ENCODE measurements at places on chromosomes 5 and 9.

DNA sequence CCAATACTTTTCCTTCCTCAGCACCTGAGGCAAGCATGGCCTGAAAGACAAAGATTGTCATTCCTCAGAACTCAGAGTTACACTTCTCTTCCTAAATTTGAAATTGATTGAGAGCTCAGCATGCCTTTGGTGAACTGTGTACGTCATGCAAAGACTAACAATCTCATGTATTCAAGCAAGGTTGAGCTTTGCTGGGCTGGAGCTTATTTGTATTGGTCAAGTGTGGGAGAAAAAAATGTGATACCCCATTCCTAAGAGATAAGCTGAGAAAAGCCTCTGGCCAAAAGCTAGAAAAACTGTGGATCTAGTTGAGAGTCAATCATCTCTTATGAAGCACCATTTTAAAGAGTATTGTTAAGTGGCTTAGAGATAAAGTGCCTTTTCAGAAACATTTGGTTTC lies 392.2 kb downstream of the RASEF start:
- DNase-seq: no peak

DNA sequence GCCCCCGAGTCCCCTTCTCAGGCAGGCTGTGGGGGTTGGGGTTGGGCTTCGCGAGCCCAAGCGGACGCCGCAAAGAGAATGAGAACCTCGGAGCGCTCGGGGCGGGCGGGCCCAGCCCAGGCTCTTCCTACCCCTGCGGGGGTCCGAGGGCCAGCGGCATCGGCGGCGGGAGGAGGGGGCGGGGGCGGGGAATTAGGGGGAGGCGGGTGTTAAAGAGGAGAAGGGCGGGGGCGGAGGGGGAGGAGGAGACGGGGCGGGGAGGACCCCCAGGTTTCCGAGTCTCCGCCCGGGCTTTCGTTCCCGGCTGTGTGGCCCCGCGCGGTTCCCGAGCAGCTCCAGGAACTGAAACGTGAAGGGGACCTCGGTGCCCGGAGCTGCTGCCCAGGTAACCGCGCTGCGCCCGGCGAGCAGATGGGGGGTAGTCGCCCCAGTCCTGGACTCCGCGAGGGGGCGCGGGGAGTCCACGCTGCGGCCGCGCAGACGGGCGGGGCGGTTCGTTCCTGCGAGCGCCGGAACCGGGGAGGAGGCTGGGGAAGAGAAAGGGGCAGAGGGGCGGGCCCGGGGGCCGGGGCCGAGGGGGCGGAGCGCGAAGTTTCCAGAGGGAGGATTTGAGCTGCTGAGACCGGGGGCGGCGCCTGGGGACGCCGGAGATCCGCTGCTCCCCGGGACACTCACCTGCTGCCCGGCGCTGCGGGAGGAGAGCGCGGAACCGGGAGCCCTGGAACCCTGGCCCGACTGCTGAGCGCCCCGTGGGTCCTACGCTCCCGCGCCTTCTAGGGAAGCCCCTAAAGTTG lies 38.4 kb upstream of the PLEKHG4B start:
- DNase-seq: no peak

GRCh38 chr5:127609957-127610356 lies 38.9 kb upstream of the CTXN3 start:
- peak; percentile 28 for DNase-seq

GRCh38 chr5:139708877-139709581 lies 60.9 kb downstream of the CXXC5 start:
- DNase-seq: peak; percentile 33

DNA sequence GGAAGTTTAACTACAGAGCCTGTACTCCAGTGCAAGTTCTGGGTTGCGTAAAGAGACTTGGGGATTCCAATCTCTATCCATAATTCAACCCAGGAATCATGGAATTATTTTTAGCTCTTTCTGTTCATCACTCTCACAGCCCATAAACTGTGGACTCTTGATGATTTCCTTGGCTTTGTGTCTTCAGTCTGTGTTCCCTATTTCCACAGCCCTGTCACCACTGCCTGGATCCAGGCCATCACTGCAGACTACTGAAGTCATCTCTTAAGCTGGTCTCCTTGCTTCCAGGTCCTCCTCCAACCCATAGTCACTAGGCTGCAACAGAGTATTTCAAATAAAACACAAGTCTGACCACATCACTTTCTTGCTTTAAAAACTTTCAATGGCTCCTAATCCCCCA lies 211.7 kb downstream of the PLK2 start:
- DNase-seq: no peak

DNA sequence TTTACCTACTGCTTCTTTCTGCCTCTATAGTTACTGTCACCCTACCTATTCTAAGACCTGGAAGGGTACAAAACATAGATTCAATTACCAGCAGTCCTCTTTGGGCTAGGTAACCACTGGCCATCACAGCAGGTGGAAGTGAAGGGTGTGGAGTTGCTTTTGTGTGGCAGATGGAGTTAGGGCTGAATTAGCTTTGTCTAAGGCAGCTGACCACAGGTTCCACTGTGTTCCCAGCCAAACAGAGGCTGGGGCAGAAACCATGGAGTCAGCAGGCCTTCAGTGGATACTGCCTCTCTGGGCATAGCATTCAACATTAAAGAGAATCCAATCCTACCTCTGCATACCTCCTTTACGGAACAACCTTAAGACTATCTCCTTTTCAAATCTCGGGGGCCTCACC lies 254.2 kb downstream of the RFX3 start:
- no peak for DNase-seq

GRCh38 chr5:72692651-72693442 lies 123.6 kb upstream of the TNPO1 start:
- DNase-seq: no peak

GRCh38 chr5:3925935-3926334 lies 330.3 kb downstream of the IRX1 start:
- DNase-seq: no peak

DNA sequence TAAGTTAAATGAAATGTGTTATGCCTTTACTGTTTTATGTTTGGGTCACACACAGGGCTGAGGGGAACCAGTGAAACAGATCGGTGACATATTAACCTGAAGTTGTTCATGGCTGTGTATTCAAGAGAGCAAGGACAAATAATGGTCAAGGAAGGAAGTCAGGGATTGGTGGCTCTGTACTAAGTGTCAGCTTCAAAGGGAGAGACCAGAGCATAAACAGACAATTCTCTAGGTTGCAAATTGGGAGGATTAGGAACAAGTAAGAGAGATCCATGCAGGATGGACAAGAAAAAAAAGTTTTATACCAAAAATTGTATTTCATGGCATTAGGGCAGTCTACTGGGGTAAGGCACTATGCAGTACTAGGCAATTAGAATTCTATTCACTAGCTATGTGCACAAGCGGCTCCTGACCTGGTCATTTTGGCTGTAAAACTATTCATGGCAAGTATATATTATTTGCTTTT lies 156.3 kb downstream of the PLPPR1 start:
- DNase-seq: no peak

DNA sequence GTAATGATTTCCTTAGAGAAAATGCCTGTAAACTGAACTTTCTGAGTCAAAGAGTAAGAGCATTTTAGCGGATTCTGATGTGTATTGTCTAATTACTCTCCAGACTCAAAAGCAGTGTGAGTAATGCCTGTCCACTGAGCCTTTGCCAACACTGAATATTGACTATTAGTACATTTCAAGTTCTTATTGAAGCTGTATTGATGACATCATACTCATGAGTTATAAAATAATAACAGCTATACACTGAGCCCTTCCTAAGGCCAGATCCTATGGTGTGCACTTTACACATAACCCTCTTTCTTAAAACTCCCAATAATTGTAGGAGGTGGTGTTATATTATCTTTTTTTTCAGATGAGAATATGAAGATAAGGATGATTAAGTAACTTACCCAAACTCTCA lies 152.8 kb upstream of the TRPC7 start:
- no peak for DNase-seq

DNA sequence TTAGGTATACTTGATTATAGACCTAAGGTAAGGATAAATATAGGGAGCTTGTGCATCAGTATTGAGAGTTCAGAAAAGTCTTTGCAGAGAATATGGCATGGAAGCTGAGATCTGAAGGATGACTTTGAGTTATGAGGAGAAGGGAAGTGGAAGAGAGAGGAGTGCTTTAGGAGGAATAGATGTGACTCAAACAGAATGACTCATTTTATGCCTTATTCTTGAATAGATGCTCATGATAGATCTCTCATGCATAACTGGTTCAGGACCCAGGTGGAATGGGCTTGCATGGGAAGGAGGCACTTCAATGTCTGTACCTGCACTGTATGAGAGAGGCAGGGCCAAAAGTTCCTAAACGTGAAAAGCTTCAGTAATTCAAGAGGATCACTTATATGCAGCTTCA lies 103.3 kb downstream of the CWC27 start:
- DNase-seq: no peak

GRCh38 chr9:129627556-129628440 lies 1.8 kb downstream of the NTMT1 start:
- no peak for DNase-seq

DNA sequence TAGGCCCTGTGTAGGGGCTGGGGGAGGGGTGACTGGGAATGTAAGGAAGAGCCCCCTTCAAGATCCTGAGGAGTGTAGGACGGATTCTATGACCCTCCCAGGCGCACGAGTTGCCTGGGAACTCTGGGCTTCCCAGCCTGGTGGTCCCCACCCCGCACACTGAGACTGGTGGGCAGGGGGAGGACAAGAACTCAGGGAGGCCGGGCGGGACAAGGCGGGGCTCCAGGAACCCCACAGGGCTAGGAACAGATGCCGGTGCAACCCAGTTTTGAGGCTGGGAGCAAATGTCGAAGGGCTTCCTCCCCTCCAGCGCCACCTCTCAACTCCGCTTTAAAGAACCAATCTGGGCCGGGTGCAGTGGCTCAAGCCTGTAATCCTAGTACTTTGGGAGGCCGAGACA lies 1.3 kb upstream of the VDAC1 start:
- DNase-seq: no peak

GRCh38 chr5:90967851-90968250 lies 409.3 kb downstream of the ADGRV1 start:
- DNase-seq: no peak

DNA sequence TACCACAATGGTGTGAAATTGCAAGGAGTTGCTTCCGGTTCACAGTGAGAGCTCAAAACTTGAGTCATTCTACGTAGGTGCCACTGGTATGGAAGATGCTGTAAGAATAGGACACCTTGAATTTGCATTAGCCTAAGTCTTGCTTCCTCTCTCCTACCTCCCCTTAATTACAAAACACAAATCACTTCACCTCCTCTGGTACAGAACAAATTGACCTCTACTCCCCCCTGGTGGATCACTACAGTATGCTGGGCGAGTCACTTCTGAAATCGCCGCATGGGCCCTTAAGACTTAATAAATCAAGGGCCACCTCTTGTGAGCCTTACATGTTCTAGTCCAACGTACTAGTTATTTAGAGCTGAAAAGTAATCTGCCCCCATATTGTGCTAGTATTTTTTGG lies 145.3 kb upstream of the SMARCA2 start:
- no peak for DNase-seq

DNA sequence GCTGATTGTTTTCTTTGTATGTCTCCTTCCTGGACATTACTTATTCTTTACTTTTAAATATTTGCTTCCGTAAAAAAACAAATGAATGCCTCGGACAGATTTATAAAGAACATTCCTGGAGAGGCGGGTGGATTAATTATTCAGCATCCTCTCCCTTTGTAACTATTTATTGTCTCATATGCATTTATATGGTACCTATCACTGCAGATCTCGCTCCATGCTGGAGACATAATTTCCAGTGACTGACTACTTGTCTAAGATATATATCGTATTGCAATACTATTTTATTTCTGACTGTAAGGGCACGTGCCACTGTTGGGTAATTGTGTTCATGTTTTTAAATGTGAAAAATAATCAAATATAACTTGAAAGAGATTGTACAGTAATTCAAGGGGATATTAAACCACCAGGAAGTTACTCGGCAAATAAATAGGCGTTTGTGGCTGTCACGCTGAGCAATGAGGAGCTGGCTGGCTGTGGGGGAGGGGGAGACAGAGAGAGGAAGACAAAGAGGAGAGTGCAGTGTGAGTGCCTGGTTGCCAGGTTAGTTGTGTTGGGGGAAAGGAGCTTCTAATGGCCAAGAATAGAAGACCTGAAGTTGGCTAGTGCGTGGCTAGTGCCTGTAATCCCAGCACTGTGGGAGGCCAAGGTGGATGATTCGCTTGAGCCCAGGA lies 131.8 kb upstream of the GABRP start:
- DNase-seq: no peak

DNA sequence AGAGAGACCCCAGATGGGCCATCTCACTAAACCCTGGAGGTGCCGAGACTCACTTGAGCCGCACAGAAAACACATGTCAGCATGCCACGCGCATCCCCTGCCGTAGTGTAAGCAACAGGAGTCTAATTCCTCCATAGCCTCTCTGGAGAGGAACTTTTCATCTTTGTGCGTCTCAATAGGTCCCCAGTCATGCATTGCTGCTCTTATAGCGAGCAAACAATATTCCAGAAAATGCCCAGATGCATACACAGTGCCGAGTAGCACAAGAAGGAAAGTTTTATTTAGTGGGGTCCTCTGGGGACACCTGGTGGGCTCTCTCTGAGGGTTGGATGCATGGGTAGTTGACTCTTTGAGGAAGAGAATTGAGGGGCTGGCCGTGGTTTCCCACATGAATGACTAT lies 97.9 kb upstream of the DAP start:
- no peak for DNase-seq

- no peak for DNase-seq
These were observed 113.4 kb upstream of the CTSL start for GRCh38 chr9:87612536-87612935.

- no peak for DNase-seq
These were observed 448 bp downstream of the RELL2 start for GRCh38 chr5:141637123-141637766.

GRCh38 chr5:61267116-61267515 lies 64.9 kb upstream of the ZSWIM6 start:
- DNase-seq: no peak

GRCh38 chr5:40277161-40277906 lies 402.4 kb upstream of the PTGER4 start:
- no peak for DNase-seq

DNA sequence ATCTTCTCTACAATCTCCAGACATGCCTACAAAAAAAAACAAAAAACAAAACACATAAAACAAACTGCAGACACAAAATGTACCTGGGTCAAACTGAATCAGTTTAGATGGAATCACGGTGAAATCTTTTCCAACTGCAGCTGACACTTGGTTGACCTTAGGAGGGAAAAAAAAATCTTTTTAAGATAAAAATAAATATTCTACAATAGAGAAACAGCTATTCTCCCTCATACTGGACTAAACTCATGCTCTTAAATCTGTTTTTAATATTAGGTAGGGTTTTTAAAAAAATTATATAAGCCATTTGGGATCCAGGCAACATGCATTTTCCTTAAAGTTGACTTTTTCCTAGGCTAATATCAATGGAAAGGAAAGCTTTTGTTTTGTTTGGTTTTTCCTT lies 33.8 kb upstream of the CER1 start:
- DNase-seq: no peak

DNA sequence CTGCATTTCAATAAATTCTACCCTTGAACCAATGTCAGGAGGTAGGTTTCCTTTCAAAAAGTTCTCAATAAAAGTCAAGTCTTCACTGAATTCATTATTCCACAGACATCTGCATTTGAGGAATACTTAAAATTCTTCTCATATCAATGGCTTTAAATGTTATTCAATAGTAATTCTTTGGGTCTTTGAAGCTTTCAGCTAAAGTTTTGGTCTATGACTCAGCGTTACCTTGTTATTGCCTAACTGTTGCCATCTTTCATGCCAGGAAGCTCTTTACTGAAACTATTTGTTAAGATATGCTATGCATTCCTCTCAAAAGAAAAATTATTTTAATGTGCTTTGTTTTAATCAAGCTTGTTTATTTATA lies 170.5 kb downstream of the NNT start:
- peak; percentile 40 for DNase-seq
